H7 (cell line): ENCODE measurements at places on chromosomes 5 and 9. TPM values are rescaled to one million over a fixed set of nuclear protein-coding genes. Genes with fewer than 3 reads are reported as not detected.

DNA sequence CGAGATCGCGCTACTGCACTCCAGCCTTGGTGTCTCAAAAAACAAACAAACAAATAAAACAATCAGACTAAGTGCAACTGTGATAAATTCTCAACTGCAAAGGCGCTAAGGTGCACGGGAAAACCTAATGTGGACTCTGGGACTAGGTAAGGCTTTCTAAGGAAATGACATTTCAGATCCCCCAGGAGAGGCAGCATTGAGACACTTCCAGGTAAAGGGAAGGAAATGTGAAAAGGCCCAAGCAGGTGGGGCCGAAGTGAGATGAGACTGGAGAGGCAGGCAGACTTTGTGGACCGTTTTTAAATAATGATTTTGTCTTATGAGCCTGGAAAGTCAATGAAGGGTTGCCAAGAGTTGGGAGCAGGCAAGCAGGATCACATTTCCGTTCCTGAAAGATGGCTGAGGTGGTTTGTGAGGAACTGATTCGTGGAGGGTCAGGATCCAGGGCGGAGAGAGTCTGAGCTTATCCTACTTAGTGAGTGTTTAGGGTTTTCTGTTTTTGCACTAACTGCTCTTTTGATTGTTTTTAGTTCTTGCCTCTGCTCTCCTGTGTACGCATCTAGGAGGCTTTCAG lies 2.0 kb upstream of the APBA1 start:
- peak; percentile 45 for DNase-seq

Gene ADAMTS12
- 2.7 and 3.0 TPM in 2 replicates for total RNA-seq

Gene NOXA1
- 0.78 and 1.0 TPM in 2 replicates for total RNA-seq

Gene PRELID2
- 4.1 and 8.9 TPM in 2 replicates for total RNA-seq

Gene PCDHB15
- not detected in 2 replicates for total RNA-seq
